ENCODE measurements at places on chromosomes 2 and 18.

GRCh38 chr2:40485318-40485717 lies 33.4 kb upstream of the SLC8A1 start:
- DNase-seq: no peak

DNA sequence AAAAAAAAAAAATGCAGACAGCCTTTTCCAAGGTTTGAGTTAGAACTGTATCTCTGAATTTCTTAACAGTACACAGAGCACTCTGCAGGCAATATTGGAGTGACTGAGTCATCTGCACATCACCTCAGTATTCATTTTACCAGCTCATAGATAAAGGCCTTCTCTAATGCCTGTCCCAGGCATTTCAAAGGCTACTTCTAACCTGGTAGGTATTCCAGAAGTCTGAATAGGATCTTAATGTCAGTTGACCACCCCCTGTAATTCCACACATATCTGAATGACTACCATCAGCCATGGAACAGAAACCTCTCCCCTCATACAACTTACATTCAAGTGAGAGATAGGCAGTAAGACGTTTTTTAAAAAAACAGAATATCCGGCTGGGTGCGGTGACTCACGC lies 9.0 kb downstream of the METTL21A start:
- DNase-seq: no peak

- DNase-seq: no peak
These were observed 35.6 kb upstream of the FEZ2 start for GRCh38 chr2:36633470-36634092.

- no peak for DNase-seq
These were observed 57.9 kb downstream of the SLC66A3 start for GRCh38 chr2:11213090-11213638.

DNA sequence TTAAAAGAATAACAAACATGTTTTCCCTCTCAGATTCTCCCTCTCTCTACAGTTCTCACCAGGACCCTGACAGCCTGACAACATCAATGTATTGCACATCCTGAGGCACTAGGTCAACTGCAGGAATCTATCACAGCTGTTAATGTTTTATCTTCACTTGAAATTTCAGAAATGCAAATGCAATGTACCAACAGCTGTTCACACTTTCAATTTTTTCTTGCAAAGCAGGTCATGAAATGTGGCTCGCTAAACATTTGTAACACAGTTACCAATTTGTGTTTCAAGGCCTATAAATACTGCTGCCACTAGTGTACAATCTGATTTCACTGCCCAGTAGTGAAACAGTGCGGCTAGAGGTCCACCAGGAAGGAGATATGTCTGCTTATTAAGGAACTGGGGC lies 147.8 kb downstream of the EXOC6B start:
- no peak for DNase-seq

DNA sequence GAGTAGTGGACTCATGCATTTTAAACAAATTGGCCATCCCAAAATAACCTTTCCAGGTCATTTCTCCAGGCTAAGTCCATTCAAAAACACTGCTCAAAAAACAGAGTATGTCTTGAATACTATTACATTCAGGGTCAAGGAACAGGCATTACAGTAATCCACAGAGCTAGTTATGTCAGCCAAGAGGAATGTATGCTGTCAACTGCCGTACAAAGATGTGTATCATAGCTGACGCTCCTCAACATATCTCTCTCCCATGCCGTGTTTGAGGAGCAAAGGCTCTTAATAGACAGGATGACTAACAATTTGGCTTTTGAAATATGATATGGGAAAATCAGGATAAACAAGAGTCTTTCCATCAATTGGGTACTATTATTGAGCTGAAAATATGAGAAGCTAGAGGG lies 68.8 kb upstream of the KCTD1 start:
- no peak for DNase-seq

GRCh38 chr2:155442088-155442487 lies 743.6 kb downstream of the KCNJ3 start:
- DNase-seq: no peak

- DNase-seq: no peak
These were observed 294.7 kb downstream of the FBXO15 start for GRCh38 chr18:73852789-73853549.

GRCh38 chr2:138267161-138267901 lies 234.2 kb upstream of the SPOPL start:
- DNase-seq: no peak

GRCh38 chr2:162265666-162266459 lies 22.6 kb upstream of the FAP start:
- DNase-seq: no peak

- no peak for DNase-seq
These were observed 51.6 kb upstream of the ATG16L1 start for GRCh38 chr2:233199870-233200269.

- DNase-seq: no peak
These were observed 8.3 kb upstream of the ADD2 start for GRCh38 chr2:70776266-70776665.

DNA sequence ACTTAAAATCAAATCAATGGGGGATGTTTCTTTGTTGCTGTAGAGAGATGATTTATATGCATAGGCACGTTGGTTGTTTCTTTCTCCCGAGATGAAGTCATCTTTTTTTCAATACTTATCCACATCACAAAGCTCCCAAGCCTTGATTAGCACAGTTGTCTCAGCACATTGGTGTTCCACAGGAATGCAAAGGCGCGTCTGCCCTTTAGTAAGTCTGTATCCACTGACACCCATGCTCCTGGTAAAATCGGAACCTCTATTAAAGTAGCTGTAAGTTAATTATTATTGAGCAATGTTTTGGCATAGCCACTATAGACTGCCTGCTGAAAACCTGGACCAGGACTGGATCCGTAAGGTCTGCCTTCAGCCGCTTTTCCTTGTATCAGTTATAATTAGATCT lies 77.6 kb upstream of the RBM44 start:
- no peak for DNase-seq

DNA sequence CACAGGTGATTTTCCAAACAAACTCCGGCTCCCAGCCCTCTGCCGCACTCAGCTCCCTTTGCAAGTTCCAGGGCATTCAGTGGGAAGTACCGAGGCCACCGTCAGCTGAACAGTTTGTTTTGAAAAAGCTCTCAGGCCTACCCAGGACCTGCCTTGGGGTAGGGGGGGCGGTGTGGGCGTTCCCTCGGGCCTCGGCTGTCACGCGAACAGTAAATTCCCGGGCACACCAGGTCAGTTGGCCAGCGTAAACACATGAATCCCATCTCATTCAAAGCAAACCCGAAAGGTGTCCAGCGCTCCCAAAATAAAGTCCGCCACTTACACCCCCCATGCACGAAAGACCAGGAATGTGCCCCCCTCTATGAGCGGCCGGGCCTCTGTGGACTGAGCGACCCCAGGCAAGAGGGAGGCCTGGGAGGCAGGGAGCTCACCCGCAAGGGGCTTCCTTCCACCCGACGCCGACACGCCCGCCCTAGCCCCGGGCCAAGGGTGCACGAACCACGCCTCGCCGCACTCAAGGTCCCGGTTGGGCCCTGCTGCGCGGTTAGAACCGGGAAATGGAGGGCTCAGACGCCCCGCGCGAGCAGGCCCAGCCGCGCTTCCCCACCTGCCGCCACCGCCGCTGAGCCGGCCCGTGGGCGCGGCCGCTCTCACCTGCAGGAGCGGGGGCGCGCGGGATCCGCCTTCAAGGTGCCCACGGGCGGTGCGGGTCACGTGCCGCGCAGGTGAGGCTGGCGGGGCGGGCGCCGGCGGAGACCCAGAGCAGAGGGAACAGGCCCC lies at the start of gene WDSUB1:
Gene WDSUB1 (minus strand): TSS at position 775 of the 780 bp plus-strand sequence. CDS start 3,634 bp downstream, outside the sequence.
- no peak for DNase-seq

GRCh38 chr2:30254685-30255001 lies 23.3 kb downstream of the LBH start:
- no peak for DNase-seq

DNA sequence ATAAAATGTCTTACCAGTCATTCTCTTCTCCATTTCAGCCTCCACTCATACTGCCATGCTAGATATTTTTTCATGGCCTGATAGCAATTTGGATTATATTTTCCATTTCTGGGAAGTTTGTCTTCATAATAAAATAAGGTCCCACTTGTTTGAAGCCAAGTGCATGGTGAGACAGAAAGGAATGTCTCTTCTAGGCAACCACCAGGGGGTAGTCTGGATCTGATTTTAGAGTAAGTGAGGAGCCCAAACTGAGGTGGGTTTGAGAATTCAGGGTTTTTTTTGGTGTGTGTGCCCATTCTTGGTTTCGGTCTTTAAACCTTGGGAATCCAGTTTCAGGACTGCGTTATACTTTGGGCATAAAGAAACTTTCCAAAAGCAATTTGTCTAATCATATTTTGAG lies 315.5 kb downstream of the RPRM start:
- no peak for DNase-seq

DNA sequence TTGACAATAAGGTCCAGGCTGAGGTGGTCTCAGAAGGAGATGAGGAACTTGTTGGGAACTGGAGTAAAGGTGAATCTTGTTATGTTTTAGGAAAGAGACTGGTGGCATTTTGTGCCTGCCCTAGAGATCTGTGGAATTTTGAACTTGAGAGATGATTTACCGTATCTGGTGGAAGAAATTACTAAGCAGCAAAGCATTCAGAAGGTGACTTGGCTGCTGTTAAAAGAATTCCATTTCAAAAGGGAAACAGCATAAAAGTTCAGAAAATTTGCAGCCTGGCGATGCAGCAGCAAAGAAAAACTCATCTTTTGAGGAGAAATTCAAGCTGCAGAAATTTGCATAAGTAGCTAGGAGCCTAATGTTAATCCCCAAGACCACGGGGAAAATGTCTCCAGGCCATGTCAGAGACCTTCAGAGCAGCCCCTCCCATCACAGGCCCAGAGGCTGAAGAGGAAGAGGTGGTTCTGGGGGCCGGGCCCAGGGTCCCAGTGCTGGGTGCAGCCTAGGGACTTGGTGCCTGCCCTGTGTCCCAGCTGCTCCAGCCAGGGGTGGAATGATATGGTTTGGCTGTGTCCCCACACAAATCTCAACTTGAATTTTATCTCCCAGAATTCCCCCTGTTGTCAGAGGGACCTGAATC lies 73.5 kb downstream of the FIGN start:
- DNase-seq: no peak

GRCh38 chr2:63881205-63881604 lies 39.5 kb downstream of the UGP2 start:
- DNase-seq: no peak

DNA sequence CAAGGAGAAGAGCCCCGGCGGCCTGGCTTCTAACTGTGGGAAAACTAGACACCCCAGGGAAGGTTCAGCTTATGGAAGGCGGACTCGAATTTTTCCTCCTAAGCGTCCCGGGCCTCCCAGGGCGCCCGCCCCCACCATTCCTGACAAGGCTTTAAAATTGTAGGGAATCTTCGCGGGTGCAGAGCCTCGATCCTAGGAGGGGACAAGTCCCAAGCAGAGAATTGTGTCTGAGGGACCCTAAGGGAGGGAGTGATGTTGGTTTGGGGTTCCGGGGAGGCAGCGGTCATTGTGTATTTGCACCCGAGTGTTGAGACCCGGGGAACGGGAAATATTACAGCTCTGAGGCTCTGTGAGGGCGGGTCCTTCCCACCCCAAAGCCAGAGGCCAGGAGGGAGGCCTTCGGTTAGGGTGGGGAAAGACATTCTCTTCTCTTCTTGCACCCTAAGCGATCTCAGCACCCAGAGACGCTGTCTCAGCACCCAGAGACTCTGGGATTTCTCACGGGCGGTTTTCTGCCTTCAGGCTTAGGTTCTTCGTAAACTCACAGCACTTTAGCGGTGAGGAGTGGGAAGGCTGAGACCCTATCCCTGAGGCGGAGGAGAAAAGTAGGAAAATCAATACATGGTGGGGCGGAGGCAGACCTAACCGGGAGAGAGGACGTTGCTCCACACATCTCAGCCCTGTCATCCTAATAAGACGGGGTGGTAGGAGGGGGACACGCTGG lies 7.6 kb downstream of the OSR1 start:
- no peak for DNase-seq

DNA sequence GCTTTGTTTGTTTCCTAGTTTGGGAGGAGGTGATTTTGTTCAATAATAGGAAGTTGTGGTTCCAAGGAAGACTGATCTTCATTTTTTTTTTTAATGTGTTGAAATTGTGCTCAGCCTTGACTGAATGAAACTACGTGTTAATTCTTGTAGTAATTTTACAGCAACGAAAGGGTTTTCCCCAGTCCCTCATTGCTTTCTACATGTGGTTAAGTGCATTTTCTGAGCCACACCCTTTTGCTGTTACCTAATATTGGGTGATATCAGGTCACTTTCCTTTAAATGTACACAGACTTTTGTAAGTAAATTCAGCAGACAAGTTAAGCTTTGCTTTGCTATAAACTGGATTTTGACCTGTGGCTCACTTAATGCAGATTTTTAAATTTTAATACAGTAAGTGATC lies 73.6 kb downstream of the OTX1 start:
- DNase-seq: no peak

DNA sequence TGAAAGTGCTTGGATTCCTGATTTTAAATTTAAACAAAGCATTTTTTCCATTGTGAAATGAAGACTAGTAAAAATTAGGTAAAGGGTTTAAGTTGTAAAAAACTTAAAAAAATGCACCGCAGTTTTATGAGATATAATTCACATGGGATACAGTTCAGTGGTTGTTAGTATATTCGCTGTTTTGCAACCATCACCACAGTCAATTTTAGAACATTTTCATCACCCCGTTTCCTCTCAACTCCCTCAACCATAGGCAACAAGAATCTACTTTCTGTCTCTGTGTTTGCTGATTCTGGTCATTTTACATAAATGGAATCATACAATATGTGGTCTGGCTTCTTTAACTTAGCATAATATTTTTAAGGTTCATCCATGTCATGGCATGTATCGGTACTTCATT lies 4.0 kb downstream of the DGKD start:
- no peak for DNase-seq

DNA sequence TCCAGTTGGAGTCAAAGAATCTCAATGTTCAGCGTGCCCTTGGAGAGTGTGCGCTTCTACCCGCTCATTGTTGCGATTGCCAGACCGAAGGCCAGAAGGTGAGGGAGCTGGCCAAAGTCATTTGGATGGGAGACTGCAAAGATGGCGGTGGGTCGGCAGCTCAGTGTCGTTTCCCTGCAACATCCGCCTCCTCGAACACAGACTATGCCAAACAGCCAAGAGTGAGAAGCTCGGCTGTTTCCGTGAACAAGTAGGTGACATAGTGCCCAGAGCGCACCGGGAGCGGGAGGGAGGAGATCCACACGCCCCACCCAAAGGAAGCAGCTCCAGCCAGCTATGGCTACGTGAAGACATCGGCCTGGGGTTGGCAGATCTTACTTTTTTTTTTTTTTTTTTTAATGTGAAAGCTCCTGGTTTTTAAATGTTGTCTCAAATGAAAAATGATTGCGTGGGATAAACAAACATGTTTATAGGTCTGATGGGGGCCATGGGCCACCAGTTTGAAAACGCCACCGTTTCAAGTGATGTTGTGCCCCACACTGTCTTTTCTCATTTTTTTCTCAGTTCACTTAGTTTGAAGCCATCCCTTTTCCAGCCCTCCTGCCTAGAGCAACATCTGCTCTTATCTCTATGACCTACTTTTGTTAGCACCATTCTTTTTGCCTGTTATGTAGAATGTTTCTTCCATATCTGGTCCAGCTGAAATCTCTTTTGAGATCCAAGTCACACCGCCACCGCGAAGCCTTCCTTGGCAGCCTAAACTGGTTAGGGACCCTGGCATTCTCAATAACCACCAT lies 682.4 kb downstream of the RNF144A start:
- no peak for DNase-seq

- no peak for DNase-seq
These were observed 447.4 kb downstream of the CMPK2 start for GRCh38 chr2:6418291-6418690.

GRCh38 chr2:168622559-168622958 lies 166.5 kb downstream of the CERS6 start:
- no peak for DNase-seq

- no peak for DNase-seq
These were observed 10.2 kb upstream of the TTC27 start for GRCh38 chr2:32617599-32618189.

GRCh38 chr2:84894131-84894586 lies 11.3 kb upstream of the TMSB10 start:
- no peak for DNase-seq
